DMS153 (cell line): ENCODE measurements at places on chromosomes 2 and 18.

- DNase-seq = no peak
Measured at GRCh38 chr2:69299772-69300516, 87.1 kb downstream of the GFPT1 start.

DNA sequence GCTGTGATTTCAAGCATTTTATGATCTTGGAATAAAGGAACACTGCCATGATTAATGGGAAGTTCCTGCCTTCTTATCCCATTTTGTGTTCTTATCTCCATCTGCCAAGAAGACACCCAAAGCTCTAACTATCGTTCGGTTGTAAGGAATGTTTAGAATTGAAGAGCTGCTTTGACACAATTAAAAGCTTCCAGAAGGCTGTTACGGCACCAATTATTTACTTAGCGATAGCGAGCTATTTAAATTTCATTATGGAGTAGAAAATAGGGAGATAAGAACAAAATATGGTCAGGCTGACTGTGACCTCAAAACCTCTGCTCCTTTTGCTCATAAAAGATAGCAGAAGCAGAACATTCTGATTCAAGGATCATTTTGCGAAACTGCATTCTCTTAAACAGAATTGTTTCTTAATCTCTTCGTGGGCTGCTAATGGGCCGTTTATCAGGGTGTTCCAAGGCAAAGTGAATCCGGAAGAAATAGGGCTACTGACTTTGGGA is 101.6 kb downstream of the SLC4A3 start:
- DNase-seq = no peak

DNA sequence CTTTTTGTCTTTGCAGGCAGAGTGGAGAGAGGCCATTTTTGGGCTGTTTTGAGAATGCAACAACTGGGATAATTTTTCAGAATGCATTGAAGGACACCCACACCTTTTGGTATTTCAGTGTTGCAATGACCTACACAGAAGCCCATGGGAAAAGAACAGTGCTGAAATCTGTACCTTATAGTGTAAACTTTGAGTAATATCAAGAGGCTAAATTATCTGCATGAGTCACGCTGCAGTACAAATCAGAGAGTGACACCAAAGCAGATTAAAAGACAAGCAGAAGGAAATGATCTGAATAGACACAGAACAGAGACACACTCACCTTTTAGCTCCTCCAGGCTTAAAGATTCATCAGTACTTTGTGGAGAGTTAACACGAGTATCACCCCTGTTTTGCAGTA is 265.3 kb downstream of the PAX3 start:
- no peak for DNase-seq

DNA sequence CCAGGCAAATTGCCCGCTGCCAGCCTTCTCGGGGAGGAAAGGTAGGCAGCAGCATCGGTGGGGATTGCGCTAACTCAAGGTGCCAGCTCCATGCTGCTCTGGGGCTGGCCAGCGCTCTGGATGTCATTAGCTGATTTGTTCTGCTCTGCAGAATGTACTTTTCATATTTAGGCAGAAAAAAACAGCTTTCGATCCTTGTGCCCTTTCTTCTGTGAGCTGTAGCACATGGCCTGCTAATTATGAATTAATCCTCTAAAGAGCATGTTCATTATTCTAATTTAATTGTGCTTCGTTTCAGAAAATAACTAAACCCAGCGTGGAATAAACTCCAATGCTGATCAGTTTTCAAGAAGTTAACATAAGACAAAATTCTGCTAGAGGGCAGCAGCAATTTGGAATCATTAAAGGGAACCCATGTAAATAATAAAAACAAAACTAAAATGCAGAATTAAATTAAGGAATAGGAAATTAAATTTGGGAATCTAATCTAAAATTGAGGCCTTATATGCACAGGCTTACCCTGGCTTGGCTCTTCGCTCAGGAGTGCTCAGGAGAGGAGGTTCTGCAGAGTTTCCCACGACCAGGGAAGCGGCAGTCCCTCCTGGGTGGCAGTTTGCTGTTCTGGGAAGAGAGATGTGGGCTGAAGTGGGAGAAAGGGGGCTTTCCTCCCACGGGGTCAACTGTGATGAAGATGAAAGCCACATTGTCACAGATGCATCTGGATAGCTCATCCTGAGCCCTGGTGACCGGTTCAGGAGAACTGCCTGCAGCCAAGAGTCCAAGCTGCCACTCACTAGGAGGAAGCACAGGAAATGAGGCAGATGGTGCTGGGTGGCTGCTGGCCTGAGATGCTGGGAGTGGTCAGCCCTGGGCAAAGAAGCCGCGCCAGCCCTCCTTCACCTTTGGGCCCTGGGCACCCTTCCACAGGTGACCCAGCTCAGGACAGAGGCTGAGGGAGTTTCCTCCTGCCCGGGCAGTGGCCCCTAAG is 93.2 kb upstream of the PKDCC start:
- no peak for DNase-seq

- DNase-seq = peak; percentile 83
Measured at GRCh38 chr18:33960417-33960816, 264.3 kb downstream of the NOL4 start.
